A549 treated with CpdA at 1 μM for 4 hours (cell line): ENCODE measurements at places on chromosomes 1 and 21. TPM values are rescaled to one million over a fixed set of nuclear protein-coding genes. Genes with fewer than 3 reads are reported as not detected.

The SLC19A1 gene
- 16.0 to 23.3 TPM (median 22.1 TPM) in 5 replicates for total RNA-seq

The STUM gene
- not detected in 5 replicates for total RNA-seq

The CD247 gene
- 0.19 to 0.38 TPM (median 0.29 TPM) in 3 of 5 replicates, not detected in the others for total RNA-seq

The TNNI3K gene
- not detected in 5 replicates for total RNA-seq

The BEND5 gene
- not detected in 5 replicates for total RNA-seq

The NEGR1 gene
- not detected in 5 replicates for total RNA-seq

The PIK3C2B gene
- 6.1 to 7.8 TPM (median 7.0 TPM) in 5 replicates for total RNA-seq

The NTMT2 gene
- total RNA-seq, result not detected in 5 replicates

The ELF3 gene
- total RNA-seq, result 234 to 285 TPM (median 265 TPM) in 5 replicates

The PROK1 gene
- not detected in 5 replicates for total RNA-seq

The PTPN7 gene
- 0.03 TPM in 1 of 5 replicates, not detected in the others for total RNA-seq

The CR2 gene
- total RNA-seq, result 0.03 TPM in 1 of 5 replicates, not detected in the others

The IGSF21 gene
- 0.20 TPM in 1 of 5 replicates, not detected in the others for total RNA-seq

The CSMD2 gene
- 0.01 TPM in 1 of 5 replicates, not detected in the others for total RNA-seq

The AMY2A gene
- total RNA-seq, result not detected in 5 replicates

The RGS7 gene
- 0.03 to 0.12 TPM (median 0.09 TPM) in 4 of 5 replicates, not detected in the other for total RNA-seq

The UBL4B gene
- total RNA-seq, result not detected in 5 replicates

The TRIM46 gene
- 1.2 to 1.6 TPM (median 1.5 TPM) in 5 replicates for total RNA-seq

The PGBD5 gene
- total RNA-seq, result 0.15 to 0.83 TPM (median 0.76 TPM) in 5 replicates

The B3GALT2 gene
- not detected in 5 replicates for total RNA-seq

The CCT8 gene
- total RNA-seq, result 180 to 208 TPM (median 190 TPM) in 5 replicates
